ENCODE measurements at places on chromosomes 12 and 14.

- DNase-seq, result no peak
Measured at GRCh38 chr12:99334285-99335056, 313.1 kb upstream of the GARIN6 start.

DNA sequence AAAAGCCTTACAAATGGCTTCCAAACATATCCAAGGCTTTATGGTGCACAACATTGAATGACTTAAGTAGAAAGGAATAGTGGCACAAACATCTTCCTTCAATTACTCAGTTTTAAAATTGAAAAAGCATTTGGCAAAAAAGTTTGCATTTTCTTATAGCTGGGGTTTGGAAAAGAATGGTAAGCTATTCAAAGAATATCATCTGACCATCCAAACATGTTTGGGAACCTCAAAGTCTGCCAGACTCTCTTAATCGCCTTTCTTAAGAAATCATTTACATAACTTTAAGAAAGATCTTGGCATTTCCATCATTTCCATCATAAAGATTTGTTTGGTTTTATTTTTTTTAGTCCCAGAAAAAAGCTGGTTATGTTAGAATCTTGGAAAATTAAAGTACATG lies 210.1 kb upstream of the PELI2 start:
- no peak for DNase-seq

GRCh38 chr12:56590237-56590830 lies 39.8 kb downstream of the BAZ2A start:
- peak; percentile 22 for DNase-seq

- DNase-seq, result peak; percentile 11
Measured at GRCh38 chr12:62934239-62934798, 631 bp downstream of the PPM1H start.

- peak; percentile 97 for DNase-seq
Measured at GRCh38 chr14:72476657-72477499, 417.0 kb downstream of the DPF3 start.

All from activated CD4-positive, alpha-beta T cell treated with anti-CD3 and anti-CD28 coated beads, Interleukin-2, amount 50 U/mL, for 16 hours (primary cell).